Stimulated activated CD8-positive, alpha-beta memory T cell treated with anti-CD3 and anti-CD28 coated beads, Interleukin-7, amount 100 ng/mL, for 24 hours (primary cell): ENCODE measurements at places on chromosomes 2 and 18.

DNA sequence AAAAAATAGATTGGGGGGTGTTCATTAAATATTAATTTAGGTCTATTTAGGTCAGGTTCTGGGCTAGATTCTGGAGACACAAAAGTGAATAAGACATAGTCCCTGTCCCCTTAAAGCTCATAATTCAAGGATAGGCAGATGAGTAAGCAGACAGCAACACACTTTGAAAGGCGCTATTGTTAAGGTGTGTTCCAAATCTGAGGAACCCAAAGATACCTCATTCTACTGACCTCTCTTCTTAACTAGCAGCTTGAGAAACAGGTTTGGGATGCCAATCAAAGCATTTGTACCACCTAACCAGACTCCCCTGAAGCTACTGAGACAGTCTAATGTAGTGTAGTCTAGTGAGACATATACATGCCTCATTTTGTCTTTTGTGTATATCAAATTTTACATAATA is 34.8 kb downstream of the SEMA4F start:
- DNase-seq, result no peak

GRCh38 chr2:108220191-108220590 is 19.6 kb upstream of the SULT1C3 start:
- DNase-seq, result no peak

DNA sequence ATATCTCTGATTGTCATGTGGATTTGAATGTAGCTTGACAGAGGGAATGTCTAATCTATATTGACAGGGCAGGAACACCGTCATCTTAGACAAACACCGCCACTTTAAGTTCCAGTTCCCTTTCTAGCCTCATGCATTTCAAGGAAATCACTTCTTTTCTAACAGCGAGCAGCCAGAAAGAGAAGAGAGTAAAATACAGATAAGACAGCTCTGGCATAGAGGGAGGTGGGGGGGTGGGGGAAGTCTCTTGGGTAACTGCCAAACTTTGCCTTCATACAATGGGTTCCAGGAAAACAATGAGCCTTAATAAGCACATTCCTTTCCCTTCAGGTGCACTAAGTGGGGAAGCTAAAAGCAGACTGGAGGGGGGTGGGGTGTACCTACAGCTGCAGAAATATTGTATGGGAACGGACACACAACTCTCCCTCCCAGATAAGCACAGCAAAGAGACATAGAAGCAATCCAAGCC is 37.2 kb downstream of the CASP10 start:
- no peak for DNase-seq

DNA sequence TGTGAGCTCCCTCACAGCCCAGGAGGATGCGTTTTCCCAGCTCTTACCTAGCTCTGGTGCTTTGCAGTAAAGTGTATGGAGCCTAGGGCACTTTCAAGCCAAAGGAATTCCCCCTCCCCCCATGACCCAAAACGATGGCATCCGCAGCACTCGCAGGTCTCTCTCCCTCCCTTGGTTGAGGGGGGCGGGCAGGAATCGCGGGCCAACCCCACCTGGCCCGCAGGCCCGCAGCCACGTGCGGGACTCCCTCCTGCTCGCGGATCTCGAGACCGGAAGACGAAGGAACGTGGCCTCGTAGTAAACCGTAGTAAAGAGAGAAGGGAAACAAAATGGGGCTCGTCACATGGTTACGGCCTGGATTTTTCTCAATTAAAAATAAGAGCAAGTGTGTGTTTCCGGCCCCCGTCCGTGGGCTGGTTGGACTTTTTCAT is 8.5 kb downstream of the IRS1 start:
- DNase-seq, result peak; percentile 21

- no peak for DNase-seq
Observed at GRCh38 chr18:23291456-23292205, 156.3 kb downstream of the CABLES1 start.

- no peak for DNase-seq
Observed at GRCh38 chr2:120899771-120900170, 164.1 kb downstream of the GLI2 start.

DNA sequence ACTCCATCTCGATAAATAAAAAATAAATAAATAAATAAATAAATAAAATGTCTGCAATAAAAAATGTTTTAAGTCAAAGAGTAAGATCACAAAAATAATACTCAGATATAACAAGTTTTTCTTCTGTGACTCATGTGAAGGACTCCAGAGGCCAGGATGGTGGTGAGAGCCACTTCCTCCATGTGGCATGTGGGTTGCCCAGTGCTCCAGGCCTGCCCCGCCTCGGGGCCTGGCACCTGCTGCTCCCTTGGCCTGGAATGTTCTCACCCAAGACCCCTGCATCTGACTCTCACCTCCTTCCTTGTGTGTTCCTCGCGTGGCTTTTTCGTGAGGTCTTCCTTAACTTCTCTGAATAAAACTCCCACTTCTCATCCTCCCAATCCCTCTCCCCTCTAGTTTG is 77.4 kb upstream of the LDLRAD4 start:
- no peak for DNase-seq

GRCh38 chr2:227386630-227387029 is 1.1 kb downstream of the SCYGR1 start:
- no peak for DNase-seq

DNA sequence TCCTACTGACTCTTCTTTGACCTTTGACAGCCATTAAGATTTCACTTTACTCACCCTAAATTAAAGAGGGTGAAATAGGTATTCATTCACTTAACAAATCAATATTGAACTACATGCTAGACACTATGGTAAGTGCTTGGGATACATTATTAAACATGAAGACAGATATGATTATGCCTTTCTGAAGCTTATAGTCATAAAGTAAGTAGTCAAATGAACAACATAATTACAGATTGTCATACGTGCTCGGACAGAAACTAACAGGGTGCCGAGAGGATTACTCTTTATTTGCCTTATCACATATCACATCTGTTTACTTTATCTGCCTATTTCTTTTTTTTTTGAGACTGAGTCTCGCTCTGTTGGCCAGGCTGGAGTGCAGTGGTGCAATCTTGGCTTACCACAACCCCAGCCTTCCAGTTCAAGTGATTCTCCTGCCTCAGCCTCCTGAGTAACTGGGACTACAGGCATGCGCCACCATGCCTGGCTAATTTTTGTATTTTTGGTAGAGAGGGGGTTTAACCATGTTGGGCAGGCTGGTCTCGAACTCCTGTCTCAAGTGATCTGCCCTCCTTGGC is 9.8 kb downstream of the ACVR2A start:
- DNase-seq, result no peak

- DNase-seq, result no peak
Observed at GRCh38 chr2:20506201-20506685, 59.4 kb downstream of the RHOB start.

GRCh38 chr2:134593519-134593918 is 125.3 kb downstream of the TMEM163 start:
- no peak for DNase-seq

DNA sequence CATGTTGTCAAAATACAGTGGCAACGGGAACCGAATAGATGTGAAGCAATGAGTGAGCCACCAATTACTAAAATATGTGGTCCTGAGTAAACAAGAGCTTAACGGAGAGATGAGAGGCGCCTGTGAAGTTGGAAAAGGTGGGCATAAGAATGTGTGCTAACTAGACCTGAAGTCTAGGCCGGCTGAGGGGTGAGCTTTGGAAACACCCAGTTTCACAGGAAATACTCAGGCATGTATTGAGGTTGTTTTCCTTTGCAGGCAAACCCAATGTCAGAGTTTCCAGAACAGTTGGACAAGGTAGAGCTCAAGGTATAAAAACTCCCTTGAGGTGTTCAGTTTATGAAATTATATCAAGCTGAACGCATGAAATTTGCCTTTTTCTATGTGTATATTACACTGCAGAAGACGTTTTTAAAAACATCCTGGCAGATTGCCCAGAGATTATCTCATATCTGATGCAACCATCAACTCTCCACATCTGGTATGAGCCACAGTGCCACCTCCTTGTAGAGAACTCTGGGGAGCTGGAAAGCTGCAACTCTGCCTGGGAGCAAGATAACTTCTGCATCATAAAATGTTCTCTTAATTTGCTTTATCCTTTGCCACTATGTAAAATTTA is 3.9 kb upstream of the WDSUB1 start:
- DNase-seq, result no peak

GRCh38 chr2:98479959-98480524 is 35.4 kb downstream of the INPP4A start:
- DNase-seq, result no peak

DNA sequence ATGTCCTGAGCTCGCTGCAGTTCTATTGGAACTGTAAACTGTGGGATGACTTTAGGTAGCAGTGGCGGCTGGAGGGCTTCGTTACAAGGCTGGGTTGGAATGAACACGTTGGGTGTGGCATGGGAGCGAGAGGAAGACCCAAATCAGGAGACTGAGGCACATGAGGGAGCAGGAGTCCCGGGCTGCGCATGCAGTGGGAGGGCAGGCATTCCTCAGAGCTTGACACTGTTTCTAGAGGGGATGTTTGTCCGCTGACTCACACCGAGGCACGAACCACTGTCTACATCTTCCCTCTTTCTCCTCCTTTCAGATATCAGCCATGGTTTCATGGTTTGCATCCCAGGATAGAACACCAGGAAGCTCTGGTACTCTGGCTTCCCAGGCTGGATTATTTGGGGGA is 40.6 kb upstream of the LAMA1 start:
- no peak for DNase-seq

DNA sequence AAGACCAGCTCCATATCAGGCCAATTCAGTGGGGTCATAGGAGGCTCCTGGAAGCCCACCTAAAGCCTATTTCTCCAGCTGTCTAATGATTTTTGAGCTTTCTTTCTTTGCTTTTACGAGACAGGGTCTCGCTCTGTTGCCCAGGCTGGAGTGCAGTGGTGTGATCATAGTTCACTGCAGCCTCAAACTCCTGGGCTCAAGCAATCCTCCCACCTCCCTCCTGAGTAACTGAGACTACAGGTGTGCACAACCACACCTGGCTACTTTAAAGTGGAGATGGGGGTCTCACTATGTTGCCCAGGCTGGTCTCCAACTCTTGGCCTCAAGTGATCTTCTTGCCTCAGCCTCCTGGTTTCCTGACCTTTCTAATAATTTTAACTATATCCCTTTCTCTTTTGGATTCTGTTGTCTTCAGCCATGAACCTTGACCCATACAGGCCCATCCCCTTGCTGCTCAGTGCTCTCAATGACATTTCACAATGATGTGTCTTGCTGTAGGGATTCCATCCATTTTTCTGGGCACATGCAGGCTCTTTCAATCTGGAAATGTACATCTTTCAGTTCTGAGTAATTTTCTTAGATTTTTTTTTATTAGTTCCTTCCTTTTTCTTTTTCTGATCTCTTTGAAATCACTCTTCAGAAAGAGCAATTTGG is 29.7 kb downstream of the GNLY start:
- DNase-seq, result no peak

GRCh38 chr2:233802132-233802815 is 24.1 kb downstream of the MROH2A start:
- DNase-seq, result no peak

- DNase-seq, result no peak
Observed at GRCh38 chr18:2336690-2337392, 234.5 kb downstream of the METTL4 start.

DNA sequence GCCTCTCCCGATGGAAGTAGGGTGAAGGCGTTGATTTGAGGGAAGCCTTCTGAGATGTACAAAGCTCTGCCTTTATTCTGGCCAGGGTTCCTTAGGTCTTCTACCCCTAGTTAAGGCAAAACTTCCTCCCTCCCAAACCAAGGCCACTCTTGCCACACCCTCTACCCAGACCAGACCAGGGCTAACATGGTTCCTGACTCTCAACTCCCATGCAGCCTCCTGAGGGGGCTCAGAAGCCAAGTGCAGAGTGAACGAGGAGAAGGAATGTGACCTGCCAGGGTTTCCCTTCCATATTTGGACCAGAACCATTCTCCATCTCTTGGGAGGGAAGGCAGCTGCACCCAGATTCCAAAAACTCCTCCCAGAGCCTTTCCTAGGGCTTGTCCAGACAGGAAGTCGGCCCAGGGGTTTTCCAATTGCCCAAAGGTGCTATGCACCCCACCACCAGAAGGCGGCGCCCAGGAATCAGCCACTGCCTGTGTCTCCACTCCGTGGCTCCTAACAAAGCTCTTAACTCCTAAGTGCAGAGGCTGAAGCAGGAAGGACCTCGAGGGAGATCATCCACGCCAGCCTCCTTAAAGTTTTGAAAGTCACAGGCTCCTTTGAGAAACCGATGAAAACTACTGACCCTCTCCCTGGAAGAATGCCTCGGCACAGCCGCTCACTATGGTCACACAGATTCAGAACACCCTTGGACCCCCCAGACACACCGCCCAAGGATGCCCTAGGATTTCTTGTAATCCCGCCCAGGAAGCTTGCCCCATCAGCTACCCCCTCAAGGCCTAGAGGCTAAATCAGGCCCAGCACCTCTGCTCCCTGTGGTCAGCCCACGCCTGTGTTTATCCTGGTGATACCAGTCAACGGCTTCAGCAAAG is 157.8 kb downstream of the SMAD2 start:
- peak; percentile 47 for DNase-seq

GRCh38 chr2:217804791-217805667 is 197.8 kb downstream of the TNS1 start:
- DNase-seq, result no peak

DNA sequence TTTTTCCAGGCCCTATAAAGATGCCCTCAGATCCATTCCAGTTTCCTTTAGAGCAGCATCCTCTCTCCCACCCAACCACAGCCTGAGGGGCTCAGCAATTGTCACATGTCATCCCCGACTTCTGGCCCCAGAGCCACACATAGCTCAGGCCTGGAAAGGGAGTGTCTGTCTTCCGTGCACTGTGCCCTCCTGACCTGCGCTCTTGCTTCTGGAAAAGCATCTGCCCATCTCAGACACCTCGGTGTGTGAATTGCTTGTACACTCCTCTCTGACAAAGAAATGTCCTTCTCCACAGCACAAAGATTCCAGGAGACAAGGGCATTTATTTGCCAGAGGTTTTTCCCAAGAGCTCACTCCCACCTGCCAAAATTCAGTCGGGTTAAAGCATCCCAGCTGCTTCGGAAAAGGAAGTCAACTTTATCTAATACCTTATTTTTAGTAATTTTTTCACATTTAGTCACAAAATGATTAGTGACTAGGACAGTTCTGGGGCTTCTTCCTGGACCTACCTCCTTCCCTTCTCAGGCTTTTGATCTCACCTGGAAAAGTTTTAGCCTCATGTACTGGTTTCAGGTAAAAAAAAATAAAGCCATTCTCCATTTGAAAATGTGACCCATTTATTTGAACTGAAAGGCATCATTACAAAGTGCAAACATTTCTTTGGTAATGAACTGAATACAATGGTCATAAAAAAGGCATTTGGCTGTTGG is 112.9 kb downstream of the PXDN start:
- DNase-seq, result no peak

DNA sequence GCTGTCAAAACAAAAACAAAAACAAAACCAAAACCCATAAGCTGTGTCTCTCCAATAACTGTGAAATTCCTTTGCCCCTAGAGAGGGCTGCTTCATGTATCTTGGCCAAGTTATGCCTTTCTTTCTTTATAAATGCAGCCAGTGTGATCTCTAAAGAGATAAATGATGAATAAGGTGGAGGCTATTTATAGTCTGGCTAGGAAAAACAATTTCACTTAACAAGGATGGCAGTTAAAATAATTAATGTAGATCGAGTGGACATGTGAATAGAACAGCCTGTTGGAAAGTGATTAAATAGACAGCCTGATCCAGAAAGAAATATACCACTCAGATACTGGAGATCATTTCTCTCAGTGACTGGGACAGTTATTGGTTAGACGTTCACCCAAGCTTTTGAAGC is 1666.9 kb upstream of the CELF4 start:
- no peak for DNase-seq
